NCI-H460 (cell line): ENCODE measurements at places on chromosomes 1 and 21. TPM values are rescaled to one million over a fixed set of nuclear protein-coding genes. Genes with fewer than 3 reads are reported as not detected.

Gene ADGRL4
- total RNA-seq = 0.05 and 0.09 TPM in 2 replicates

Gene ANGPTL7
- total RNA-seq = not detected in 2 replicates

Gene PADI4
- total RNA-seq = not detected in 2 replicates

Gene SIM2
- total RNA-seq = 5.6 and 5.7 TPM in 2 replicates

Gene SPRR4
- total RNA-seq = not detected in 2 replicates

Gene LRRC40
- total RNA-seq = 31.2 and 32.5 TPM in 2 replicates

Gene WNT4
- 0.10 TPM in 1 of 2 replicates, not detected in the other for total RNA-seq

Gene USH2A
- total RNA-seq = 0.02 TPM in 1 of 2 replicates, not detected in the other

Gene DDR2
- total RNA-seq = 0.61 and 0.77 TPM in 2 replicates

Gene PEAR1
- total RNA-seq = 0.27 and 0.29 TPM in 2 replicates

Gene PGLYRP3
- not detected in 2 replicates for total RNA-seq

Gene DMBX1
- total RNA-seq = 0.09 TPM in 1 of 2 replicates, not detected in the other

Gene TCHH
- 0.02 and 0.03 TPM in 2 replicates for total RNA-seq

Gene COL8A2
- total RNA-seq = 0.12 and 0.20 TPM in 2 replicates

Gene POU2F1
- total RNA-seq = 11.5 and 12.3 TPM in 2 replicates

Gene PPIAL4G
- total RNA-seq = not detected in 2 replicates

Gene FAM72C
- 28.1 and 29.5 TPM in 2 replicates for total RNA-seq

Gene FLG2
- under 0.01 TPM in 1 of 2 replicates, not detected in the other for total RNA-seq

Gene ST6GALNAC5
- total RNA-seq = 0.23 and 0.32 TPM in 2 replicates

Gene OR2T29
- total RNA-seq = not detected in 2 replicates

Gene SLC35A3
- 22.9 and 31.9 TPM in 2 replicates for total RNA-seq

Gene UTS2
- not detected in 2 replicates for total RNA-seq

Gene CAMK2N1
- 2.0 and 2.2 TPM in 2 replicates for total RNA-seq

Gene TSPEAR
- 0.02 TPM in 1 of 2 replicates, not detected in the other for total RNA-seq

Gene CHIA
- total RNA-seq = not detected in 2 replicates
